ENCODE measurements at places on chromosomes 4 and X.

DNA sequence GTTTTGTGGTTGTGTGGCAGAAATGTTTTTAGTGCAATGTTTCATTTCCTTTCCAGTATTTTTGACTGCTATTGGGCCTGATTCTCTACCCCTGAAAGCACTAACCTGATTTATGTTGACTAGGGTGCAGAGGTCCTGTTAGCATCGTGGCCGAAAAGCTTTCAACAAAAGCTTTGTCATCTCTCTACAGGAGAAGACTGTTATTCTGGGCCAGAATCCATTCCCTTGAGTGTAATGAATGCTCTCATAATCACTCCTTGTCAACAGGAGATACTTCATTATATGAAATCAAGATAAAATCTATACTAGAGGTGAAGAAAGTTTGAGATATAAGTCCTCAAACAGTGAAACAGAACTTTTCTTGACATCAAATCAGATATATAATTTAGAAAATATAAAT, 195.5 kb downstream of the ZNF330 start:
- DNase-seq, result no peak

GRCh38 chr4:133058701-133059100, 90.4 kb upstream of the PCDH10 start:
- no peak for DNase-seq

DNA sequence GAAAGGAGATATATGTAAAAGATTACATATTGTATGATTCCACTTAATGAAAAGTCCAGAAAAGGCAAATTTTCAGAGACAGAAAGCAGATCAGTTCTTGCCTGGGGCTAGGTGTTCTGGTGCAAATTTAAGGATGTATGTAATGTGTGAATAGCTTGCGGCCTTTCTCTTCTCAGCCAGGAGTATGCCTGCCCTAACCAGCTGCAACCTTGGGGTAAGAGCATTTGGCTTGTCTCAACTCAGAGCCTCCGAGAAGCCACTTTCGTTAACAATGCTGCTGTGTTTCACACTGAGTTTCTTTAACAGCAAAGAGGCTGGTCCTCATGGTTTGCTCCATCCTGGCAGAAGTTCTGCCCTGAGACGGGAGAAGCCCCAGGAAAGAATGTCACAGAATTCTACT, 102.7 kb downstream of the SPCS3 start:
- no peak for DNase-seq

DNA sequence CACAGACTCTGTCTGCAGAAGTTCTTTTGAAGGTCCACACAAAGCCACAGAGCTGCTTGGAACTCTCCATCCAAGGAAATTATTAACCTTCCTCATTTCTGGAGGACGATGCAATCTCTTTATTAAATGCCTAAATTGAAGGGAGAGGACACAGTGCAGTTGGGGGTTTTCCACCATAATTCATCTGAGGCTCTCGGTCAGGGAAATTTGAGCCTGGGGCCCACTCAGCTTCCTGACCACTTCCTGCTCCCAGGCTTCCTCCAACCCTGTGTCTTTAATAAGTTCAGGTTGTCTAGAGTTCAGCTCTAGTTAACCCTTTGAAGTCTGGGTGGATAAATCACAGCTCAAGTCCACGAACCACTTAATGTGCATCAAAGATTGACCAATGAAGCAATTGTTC, 58.5 kb downstream of the PRPS1 start:
- no peak for DNase-seq

DNA sequence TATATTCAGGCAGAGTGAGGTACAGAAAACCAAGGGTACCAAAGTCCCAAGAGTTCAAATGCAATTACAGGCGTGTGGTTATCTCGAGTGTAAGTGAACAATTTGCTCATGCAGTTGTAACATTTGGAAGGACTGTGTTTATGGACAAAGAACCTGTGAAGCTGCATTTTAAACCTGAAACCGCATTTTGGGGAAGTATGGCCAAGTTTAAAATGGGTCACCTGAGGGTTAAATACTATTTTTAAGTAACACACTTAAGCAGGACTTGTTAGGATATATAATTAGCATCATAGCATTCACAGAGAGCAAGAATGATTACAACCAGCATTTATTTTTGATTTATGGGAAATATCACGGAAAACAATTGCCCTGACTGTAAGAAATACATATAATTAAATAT, 79.1 kb upstream of the LCORL start:
- no peak for DNase-seq

DNA sequence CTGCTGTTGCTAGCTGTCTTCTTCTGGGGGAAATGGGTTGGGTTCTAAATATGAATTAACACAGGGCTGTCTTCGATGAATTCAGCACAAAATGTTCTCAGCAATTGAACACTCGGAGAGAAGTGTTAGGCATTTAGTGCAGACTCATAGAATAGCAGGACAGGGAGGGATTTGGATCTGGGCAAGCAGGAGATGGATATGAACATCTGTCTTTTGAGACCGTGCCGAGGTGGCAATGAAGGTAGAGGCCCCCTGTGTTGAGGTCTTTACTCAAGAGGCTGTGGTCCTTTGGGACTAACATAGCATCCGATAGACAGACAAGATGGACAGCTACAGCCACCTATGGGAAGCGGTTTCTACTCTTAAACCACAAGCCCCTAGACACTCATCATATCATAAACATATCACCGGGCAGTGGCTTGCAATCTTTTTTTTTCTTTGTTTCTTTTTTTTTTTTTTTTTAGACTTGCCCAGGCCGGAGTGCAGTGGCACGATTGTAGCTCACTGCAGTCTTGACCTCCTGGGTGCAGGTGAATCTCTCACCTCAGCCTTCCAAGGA, 6.7 kb downstream of the CD99 start:
- peak; percentile 74 for DNase-seq

GRCh38 chr4:10179957-10180602, 63.5 kb upstream of the WDR1 start:
- no peak for DNase-seq

GRCh38 chr4:156815717-156816359, 155.8 kb downstream of the PDGFC start:
- DNase-seq, result no peak

DNA sequence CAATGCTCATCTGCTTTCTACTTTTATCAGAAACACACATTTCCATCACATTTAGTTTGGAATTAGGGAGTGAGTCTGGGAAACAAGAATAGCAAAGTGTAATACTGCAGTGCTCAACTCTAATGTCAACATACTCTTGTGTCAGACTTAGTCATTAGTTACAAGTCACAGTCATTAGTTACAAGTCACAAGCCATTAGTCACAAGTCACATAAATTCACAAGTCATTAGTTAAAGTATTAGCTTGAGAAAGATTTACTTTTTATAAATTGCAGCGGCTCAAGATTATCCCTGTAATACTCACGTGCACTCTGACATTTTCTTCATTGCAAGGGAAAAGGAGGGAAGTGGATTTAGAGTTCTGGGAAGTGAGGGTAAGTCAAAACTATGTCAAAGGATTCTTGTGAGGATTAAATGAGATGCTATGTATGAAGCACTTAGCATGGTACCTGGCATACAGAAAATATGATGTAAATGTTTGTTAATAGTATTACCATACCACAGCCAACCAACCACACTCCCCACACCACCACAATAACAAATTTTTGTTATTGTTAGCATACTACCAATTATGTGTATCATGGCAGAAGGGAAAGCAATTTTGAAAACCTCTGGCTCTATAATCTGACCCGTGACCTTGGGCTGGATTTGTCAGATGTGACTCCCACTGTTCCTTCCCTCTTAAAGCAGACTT, 116.6 kb downstream of the ARHGAP24 start:
- no peak for DNase-seq

DNA sequence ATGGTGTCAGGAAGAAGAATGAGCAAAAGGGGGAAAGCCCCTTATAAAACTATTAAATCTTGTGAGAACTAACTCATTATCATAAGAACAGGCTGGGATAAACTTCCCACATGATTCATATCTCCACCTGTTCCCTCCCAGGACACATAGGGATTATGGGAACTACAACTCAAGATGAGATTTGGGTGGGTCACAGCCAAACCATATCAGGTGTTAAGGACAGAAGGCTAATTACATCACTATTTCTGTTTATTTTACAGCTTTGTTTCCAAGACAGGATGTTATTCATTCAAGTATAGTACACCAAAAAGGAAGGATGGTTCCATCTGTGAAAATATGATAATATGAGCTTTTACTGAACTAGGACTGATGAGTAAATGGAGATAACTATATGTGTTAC, 63.7 kb upstream of the ARSJ start:
- DNase-seq, result no peak

GRCh38 chr4:78099058-78099457, 41.9 kb downstream of the FRAS1 start:
- DNase-seq, result no peak

DNA sequence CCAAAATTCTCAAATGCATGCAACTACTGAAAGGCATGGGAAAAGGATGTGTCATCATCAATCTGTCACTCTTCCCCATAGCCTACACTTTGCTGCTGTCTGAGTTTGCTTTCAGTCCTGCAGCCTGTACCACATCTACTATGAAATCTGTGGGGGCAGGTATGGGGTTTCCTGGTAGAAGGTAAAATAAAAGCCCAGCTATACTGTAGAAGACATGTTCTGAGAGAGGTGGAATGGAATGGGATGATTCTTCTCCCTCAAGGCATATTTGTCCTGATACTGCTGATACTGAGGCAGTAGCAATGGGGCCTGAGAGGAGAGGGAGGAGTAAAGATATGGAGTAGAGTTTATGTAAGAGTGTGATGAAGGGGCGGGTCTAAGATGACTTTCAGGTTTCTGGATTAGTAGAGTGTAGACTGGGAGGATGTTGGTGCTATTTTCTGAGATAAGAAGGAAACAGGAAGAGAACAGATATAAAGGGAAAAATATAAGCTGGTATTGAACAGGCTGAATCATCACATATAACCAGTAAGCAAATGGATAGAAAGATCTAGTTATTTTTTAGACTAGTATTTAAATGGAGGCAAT, 38.7 kb upstream of the GYPA start:
- peak; percentile 35 for DNase-seq

DNA sequence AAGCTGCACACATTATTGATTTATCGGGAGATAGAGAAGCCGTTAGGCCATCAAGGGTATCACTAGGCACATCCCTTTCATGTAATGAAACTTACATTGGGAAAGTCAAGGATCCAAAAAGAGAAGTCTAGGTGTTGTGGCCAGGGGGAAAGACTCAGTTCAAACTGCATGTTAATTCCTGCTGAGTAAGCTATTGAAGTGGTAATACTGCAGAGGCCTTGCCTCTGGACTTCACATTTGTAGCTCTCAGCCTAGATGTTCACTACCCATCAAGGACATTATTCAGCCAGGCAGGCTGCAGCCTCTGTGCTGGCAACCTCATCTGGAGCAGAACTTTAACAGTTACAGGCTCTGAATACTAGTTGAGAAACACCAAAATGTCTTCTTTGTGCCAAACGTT, 2094.5 kb upstream of the AGA start:
- no peak for DNase-seq

DNA sequence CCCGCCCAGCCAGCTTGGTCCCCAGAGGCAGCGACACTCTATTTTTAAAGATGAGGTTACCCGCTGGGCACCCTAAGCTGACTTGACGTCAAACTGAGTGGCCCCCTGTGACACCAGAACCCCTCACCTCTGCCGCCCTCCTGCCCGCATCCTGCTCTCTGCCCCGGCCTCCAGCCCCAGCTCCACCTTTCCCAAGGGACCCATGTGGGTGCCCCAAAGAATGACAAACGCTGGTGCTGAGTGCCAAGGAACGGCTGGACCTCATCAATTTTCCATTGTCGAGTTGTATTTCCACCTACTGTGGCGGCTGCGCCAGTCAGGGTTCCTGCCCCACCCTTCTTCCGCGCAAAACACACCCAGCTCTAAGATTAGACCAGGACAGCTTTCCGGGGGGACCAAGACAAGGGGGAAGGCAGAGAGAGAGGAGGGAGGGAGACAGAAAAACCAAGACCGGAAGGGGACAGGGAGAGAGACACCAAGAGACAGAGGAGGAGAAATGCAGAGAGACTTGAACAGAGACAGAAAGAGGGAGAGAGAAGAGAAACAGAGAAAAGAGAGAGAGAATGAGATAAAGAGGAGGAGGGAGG, 2.0 kb downstream of the PRKX start:
- peak; percentile 37 for DNase-seq

DNA sequence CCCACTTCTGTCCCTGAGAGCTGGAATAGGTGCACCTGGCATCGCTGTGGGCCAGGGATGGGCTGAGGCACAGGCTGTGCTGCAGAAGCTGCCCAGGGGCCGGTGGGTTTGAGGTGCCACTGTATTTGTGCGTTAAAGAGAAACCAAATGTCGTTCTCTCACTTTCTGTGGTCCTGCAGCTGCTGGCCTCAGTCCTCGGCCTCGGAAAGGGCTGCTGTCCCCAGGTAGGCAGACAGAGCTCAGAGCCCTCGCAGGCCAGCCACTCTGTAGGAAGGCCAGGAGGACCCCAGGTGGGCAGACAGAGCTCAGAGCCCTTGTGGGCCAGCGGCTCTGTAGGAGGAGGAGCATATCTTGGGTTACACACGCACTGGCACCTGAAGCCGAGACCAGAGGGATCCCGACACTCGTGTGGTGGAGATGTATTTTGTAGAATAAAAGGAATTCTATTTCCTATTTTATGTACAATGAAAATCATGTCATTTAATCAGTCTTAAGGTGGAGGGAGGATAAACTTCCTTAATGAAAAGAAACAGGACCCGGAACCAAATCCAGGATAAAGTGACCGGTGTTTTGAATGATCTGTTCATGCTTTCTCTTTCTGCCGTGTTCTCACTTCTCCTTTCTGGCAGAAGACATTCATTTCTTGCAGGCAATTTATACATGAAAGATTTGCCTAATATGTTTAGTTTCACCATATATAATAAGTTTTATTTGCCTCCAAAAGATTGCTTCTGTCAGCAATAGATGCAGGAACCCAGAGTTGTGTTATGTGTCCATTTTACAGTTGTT, 54.4 kb upstream of the HGFAC start:
- DNase-seq, result peak; percentile 31

- no peak for DNase-seq
Measured at GRCh38 chrX:104842646-104843045, 276.6 kb downstream of the IL1RAPL2 start.

GRCh38 chr4:40180356-40180755, 16.5 kb upstream of the RHOH start:
- DNase-seq, result peak; percentile 68

DNA sequence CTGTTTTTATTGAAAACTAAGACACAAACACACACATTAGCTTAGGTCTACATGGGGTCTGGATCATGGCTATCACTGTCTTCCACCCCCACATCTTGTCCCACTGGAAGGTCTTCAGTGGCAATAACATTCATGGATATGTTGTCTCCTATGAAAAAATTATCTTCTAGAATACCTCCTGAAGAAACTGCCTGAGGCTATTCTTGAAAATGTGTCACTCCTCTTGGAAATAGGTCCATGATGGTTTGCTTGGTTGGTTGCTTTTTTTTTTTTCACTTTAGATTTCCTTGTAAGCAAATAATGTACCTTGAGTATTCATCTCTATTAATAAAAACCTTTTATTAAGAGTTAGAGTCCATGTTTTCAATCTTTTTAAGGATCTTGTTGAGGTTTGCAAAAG, 195.3 kb upstream of the PDE5A start:
- DNase-seq, result no peak

DNA sequence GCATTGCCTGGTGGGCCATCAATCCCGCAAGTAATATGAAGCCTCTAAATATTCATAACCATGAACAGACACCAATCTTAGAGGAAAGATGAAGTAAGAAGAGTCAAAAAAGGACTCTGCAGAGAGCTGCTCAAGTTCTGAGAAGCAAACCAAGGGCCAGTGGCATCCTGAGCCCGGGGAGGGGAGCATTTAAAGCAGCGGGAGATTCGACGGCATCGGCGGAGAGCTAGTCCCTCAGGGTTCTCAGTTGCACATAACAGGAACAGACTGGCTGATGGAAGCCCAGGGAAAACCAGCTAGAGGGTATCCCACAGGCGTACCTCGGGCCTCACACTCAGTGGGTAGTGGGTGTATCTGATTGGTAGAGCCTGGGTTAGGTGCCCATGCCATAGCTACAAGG, 4.9 kb upstream of the PNMA6E start:
- no peak for DNase-seq
